ENCODE measurements at places on chromosomes 6 and 20. TPM values are rescaled to one million over a fixed set of nuclear protein-coding genes. Genes with fewer than 3 reads are reported as not detected.

DNA sequence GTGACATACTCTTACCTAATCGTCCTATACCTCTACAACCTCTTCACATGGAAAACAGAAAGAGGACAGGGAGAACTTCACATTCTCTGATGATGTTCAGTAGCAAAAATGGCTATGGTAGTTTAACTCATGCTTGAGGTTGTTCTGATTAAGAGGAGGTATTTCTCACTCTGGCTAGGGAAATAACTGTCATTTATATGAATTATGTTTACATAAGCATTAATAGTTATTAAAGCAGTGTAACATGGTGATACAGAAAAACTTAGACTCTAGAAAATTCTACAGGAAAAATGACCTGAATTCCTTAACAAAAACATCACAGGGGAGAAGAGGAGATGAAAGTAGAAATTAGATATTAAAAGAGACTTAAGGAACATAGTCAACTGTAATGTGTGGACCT lies 57.3 kb downstream of the MAP3K5 start:
- H3K4me1 ChIP-seq = peaks cover 22% of the 10 kb centered on the region
- H3K27ac ChIP-seq = peak overlapping the region; percentile 61
- no peak overlapping the region for H3K4me3 ChIP-seq
- H3K27me3 ChIP-seq = no peaks in the 10 kb centered on the region
- no peak for DNase-seq
- no peaks in the 10 kb centered on the region for H3K36me3 ChIP-seq

DNA sequence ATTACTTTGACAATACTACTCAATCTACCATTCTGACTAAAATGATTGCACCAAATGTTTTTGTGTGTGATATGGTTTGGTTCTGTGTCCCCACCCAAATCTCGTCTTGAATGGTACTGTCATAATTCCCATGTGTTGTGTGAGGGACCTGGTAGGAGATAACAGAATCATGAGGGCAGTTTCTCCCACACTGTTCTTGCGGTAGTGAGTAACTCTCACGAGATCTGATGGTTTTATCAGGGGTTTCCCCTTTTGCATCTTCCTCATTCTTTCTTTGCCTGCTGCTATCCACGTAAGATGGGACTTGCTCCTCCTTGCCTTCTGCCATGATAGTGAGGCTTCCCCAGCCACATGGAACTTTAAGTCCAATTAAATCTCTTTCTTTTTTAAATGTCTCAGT lies 20.8 kb downstream of the SYCP2 start:
- DNase-seq = no peak
- no peak overlapping the region for H3K4me3 ChIP-seq
- no peaks in the 10 kb centered on the region for H3K36me3 ChIP-seq
- H3K27ac ChIP-seq = peak overlapping the region; percentile 38
- no peaks in the 10 kb centered on the region for H3K27me3 ChIP-seq

DNA sequence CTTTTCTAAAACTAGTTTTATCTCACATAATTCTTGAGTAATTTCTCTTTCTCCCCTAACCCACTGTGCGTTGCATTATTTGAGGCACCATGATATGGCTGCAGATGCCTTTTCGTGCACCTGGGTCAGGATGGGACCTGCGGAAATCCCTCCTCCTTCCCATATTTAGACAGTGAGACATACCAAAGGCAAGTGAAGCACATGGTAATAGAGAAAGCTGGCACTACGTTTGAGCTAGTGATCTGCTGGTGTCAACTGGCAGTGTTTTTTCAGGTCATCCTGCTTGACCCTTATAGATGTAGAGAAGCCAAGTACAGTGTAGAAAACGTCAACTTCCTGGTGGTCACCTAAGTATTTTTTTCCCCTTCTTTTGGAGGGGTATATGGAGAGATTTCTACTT lies 71.7 kb downstream of the FOXO3 start:
- no peak for DNase-seq
- peaks cover 74% of the 10 kb centered on the region for H3K4me1 ChIP-seq
- no peaks in the 10 kb centered on the region for H3K36me3 ChIP-seq

- H3K4me1 ChIP-seq = peaks cover 41% of the 10 kb centered on the region
- DNase-seq = no peak
Measured at GRCh38 chr6:155121294-155121693, 126.2 kb downstream of the TIAM2 start.

DNA sequence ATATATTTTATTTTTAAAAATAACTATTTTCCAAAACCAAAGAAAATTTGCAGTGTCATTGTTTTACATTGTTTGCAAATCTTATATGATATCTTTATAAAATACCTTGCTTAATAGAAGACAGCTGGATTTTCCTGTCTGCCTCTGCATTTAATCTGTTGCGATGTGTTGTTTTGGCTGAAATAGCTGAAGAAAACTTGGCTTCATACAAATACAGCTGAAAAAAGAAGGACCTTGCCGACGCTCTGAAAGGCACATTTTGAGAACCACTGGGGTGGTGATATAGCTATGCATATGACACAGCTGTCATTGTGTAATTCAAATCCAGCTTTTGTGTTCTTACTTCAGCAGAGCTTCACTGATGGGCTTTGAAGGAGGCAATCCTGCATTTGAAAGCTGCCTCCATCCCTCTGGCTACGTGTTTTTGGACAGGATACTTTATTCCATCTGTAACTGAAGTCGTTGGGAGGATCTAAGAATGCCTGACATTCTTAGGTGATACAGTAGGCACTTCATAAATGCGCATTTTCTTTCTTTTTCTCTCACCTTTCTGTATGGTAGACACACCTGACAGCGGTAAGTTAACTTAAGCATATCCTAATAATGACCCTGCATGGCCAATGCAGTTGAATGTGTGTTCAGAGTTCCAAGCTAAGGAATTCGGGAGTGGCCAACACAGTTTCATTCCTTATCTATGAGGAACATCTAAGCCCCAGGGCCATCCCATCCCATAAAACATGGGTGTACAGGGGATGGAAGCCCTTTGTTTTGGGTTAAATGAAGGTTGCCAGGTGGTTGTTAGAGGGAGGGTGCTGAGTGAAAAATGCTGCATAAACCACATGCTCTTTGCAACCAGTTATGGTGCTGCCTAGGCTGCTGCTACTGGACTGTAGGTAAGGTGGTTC lies 213.0 kb downstream of the TFAP2A start:
- no peaks in the 10 kb centered on the region for H3K4me1 ChIP-seq
- no peaks in the 10 kb centered on the region for H3K36me3 ChIP-seq
- DNase-seq = no peak
- H3K27me3 ChIP-seq = no peaks in the 10 kb centered on the region
- no peak overlapping the region for H3K4me3 ChIP-seq

GRCh38 chr20:219290-220115 lies 7.6 kb upstream of the DEFB129 start:
- no peak overlapping the region for H3K4me3 ChIP-seq
- no peaks in the 10 kb centered on the region for H3K36me3 ChIP-seq
- H3K27me3 ChIP-seq = peaks cover 21% of the 10 kb centered on the region

GRCh38 chr6:127456465-127456864 lies 2.7 kb downstream of the KIAA0408 start:
- H3K27me3 ChIP-seq = no peaks in the 10 kb centered on the region
- H3K36me3 ChIP-seq = no peaks in the 10 kb centered on the region
- no peak overlapping the region for H3K4me3 ChIP-seq

DNA sequence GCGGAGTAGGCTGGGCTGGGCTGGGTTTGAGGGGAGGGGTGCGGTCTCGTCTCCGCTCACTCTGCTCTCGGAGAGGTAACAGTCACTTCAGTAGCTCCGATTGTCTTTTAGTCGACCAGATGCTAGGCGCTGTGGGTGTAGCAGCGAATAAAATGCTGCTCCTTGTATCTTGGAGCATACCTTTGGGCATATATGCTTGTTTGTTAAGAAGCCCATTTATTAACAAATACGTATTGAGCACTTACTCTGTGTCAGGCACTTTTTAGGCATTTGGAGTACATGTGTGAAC lies 545 bp downstream of the ACTR5 start:
- DNase-seq = peak; percentile 80
- no peaks in the 10 kb centered on the region for H3K36me3 ChIP-seq

DNA sequence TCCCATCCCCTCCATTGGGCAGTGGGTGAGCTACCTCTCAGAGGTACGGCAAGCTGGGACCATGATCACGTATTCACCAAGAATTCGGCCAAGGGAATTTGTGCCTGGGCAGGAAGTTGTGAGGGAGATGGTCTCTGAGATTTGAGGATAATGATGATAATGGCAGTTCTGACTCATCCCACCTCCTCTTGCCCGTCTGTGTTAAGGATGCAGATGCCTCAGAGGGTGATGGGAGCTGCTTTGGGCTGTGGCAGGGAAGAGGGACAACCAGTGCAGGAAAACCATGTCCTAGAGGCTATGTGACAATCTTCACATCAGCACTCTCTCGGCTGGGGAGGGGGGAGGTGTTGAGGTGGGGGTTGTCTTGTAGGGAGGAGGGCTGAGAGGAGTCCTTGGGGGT lies 4.3 kb downstream of the TGM6 start:
- H3K36me3 ChIP-seq = peaks cover 4% of the 10 kb centered on the region
- DNase-seq = no peak
- peaks cover 7% of the 10 kb centered on the region for H3K4me1 ChIP-seq
- H3K4me3 ChIP-seq = no peak overlapping the region
- H3K27me3 ChIP-seq = peaks cover 13% of the 10 kb centered on the region

Gene BANF2
- total RNA-seq = not detected

Gene TTK
- 34.8 TPM for total RNA-seq

Gene JPH2
- 0.46 TPM for total RNA-seq

Gene SLC22A16
- not detected for total RNA-seq

Gene CST5
- not detected for total RNA-seq

Gene TRIM15
- 0.84 TPM for total RNA-seq
